ENCODE measurements at places on chromosomes 6 and 20.
A peak's percentile ranks its signal among the peaks of the same experiment; 100 is the strongest.

- DNase-seq: no peak
Observed at GRCh38 chr6:118397671-118398465, 150.2 kb upstream of the PLN start.

DNA sequence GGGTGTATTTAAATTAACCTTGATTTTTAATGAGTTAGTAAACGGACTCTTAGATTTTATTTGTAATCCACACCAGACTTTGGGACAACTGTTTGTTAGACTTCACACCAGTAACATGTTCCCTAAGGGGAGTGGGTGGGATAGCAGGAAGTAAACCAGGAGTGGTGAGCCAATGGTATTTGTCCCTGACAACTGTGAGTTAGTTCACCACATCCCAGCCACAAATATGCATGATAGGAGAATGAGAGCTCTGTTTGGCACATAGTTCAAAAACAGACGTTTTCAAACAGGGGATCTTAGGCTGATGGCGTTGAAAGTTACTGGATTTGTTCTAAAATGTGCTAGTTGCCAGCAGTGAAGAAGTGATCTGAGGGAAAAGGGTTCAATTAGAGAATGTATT lies 18.7 kb upstream of the COL10A1 start:
- DNase-seq: peak; percentile 94

GRCh38 chr20:20606050-20606449 lies 106.4 kb downstream of the RALGAPA2 start:
- no peak for DNase-seq

- no peak for DNase-seq
Observed at GRCh38 chr20:53599378-53599777, 5.7 kb upstream of the ZNF217 start.

DNA sequence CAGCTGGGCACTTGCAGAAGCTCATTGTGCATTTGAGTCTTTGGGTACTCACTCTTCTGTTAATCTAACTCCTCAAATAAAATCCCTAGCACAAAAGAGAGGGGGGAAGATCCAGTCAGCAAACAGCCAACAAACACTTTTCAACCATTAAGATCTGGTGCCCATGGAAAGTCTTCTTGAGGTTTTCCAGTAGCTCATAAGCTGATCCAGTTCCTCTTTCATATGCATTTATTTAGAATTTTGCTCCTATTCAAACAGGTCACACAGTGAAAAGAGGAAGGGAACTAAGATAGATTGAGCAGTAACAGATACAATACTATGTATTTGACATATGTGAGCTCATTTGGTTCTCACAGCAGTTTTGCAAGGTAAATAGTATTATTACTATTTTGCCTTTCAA lies 38.6 kb downstream of the HLA-DPB1 start:
- DNase-seq: no peak

- no peak for DNase-seq
Observed at GRCh38 chr6:141551318-141551717, 581.4 kb upstream of the GJE1 start.

DNA sequence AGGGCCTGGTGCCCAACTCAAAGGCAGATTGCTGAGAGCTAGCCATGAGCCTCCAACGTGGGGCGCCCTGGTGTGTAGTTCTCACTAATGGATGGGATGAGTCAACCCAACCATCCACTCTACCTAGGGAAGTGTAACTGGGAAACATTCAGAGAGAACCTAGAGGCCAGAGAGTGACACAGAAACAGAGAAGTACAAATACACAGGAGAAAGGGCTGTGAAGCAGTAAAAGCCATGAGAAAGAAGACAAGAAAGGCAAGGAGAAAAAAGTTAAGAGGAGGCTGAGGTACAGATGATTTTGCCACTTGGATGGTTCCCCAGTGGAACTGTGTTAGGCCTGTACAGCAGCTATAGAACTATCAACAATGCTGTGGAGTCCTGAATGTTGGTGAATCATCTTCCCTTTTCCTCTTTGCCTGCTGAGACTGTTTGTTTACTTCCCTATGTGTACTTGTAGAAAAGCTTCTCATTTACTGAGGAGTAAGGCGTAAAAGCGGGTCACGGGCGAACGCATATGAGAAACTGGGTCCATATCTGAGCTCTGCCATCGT lies 39.0 kb downstream of the MAN1A1 start:
- peak; percentile 20 for DNase-seq

- no peak for DNase-seq
Observed at GRCh38 chr6:45898941-45899682, 116.5 kb downstream of the CLIC5 start.

- no peak for DNase-seq
Observed at GRCh38 chr6:144186817-144187625, 36.7 kb downstream of the STX11 start.

- peak; percentile 74 for DNase-seq
Observed at GRCh38 chr20:1212607-1213396, 9.5 kb downstream of the C20orf202 start.
